ENCODE measurements at places on chromosomes 7 and 10.
A peak's percentile ranks its signal among the peaks of the same experiment; 100 is the strongest.

- no peak for DNase-seq
Measured at GRCh38 chr10:122170802-122171201, 100.3 kb upstream of the BTBD16 start.

DNA sequence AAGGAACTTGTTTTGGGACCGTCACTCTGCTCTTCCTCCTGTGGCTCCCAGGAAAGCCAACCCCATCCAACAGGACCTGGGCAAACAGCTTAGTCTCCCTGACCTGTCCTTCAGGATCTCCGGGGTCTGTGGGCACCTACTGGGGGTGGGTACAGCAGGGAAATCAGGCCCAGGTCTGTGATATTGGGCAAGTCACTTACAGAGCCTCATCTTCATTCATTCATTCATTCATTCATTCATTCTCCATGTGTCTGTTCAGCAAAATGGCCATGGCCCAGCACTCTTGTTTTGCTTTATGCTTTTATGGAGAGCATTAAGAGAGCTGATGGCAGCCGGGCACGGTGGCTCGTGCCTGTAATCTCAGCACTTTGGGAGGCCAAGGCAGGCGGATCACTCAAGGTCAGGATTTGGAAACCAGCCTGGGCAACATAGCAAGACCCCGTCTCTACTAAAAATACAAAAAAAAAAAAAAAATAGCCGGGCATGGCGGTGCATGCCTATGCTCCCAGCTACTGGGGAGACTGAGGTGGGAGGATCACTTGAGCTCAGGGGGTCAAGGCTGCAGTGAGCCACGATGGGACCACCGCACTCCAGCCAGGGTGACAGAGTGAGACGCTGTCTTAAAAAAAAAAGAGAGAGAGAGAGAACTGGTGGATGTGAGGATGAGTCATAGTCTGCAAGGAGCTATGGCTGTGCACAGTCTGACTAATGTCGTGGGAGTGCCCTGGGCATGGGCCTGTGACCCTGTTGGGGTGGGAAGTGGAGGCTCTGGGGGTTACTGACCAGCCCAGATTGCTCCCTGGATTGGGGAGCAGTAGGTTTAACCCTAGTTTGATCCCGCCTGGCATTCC, 54.3 kb downstream of the CLIP2 start:
- no peak for DNase-seq

GRCh38 chr7:53600296-53600695, 564.9 kb downstream of the POM121L12 start:
- DNase-seq = no peak

GRCh38 chr10:49599546-49599945, 10.6 kb upstream of the SLC18A3 start:
- DNase-seq = no peak

- DNase-seq = no peak
Measured at GRCh38 chr7:117349570-117349969, 26.7 kb upstream of the WNT2 start.

- no peak for DNase-seq
Measured at GRCh38 chr10:103541616-103542015, 48.1 kb downstream of the NEURL1 start.

GRCh38 chr7:157527686-157528085, 190.9 kb downstream of the DNAJB6 start:
- no peak for DNase-seq

GRCh38 chr10:33487014-33487776, 152.7 kb upstream of the NRP1 start:
- no peak for DNase-seq

GRCh38 chr7:128387216-128388144, 22.3 kb downstream of the IMPDH1 start:
- peak; percentile 86 for DNase-seq

GRCh38 chr10:109977382-109977806, 30.4 kb upstream of the ADD3 start:
- DNase-seq = no peak

DNA sequence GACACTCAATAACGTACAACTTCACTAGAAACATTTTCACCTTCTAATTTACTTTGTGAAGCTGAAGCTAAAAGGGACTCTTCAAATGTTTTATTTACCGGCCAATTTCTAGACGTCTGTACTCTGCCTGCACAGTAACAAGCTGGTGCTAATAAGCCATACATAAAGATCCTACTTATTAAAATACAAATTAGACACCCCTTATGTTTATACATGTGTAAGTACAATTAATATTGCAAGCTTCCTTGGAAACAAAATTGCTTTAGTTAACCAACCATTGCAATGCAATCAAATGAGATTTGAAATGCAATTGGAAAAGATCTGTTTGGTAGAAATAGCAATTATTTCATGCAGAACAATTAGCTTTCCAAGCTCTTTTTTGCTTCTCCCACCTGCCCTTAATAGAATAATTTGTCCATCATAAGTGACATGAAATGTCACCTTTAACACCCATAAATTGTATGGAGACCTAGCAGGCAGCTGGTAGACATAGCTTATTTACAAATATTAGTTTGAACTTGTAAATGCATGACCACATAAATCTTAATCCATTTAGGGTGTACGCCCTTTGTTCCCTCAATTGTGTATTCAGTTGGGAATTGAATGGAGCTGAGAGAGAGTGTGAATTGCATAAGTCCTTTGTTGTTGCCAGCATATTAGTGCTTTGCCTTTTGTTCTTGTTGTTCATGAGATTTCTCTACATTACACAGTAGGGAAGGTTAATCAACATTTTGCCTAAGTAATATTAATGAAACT, 277.1 kb downstream of the CACNA2D1 start:
- DNase-seq = no peak

- DNase-seq = no peak
Measured at GRCh38 chr10:31350891-31351290, 31.9 kb downstream of the ZEB1 start.

- DNase-seq = no peak
Measured at GRCh38 chr7:42452356-42452755, 215.3 kb upstream of the GLI3 start.

GRCh38 chr10:114548662-114549061, 109.4 kb downstream of the ABLIM1 start:
- no peak for DNase-seq

DNA sequence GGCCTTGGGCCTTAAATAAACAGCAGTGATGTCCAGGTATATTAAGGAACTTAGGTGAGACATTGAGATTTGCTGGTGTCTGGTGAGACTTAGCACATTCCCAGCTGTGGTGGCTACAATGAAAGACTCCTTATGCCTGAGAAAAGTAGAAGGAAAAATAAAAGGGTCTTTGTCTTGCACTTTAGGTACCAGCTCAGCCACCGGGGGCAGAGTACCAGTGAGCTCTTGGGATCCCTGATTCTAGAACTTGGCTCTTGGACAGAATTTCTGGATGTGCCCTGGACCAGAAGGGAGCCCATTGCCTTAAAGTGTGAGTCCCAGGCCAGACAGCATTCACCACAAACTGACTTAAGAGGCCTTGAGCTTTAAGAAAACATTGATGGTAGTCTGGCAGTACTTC, 1038.7 kb downstream of the SORCS3 start:
- no peak for DNase-seq

DNA sequence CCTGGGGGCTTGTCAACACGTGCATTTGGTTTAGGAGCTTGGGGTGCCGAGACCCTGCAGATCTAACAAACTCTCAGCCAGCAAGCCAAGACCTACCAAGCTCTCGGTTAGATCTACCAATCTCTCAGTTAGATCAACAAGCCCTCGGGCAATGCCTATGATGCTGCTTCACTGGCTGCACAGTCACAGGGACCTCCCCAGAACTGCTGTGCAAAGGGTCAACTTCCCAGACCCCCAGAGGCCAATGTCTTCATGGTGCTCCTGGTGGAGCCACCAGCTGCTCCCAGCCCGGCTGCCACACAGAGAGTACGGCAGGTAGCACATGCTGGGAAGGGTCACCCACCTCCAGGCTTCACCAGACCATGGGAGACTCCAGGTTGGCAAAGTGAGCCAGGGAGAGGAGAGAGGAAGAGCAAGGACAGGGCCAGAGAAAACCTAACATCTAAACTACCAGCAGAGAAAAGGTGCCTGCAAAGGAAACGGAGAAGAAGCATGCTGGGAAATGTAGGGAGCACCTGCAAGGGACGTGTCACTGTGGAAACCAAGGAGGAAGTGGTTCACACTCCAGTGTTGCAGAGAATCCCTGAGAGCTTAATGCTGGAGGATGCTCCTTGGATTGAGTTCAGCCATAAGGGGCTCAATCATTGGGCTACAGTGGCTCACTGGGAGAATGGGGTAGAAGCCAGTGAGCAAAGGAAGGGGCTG, 51.5 kb upstream of the GDF10 start:
- DNase-seq = no peak

DNA sequence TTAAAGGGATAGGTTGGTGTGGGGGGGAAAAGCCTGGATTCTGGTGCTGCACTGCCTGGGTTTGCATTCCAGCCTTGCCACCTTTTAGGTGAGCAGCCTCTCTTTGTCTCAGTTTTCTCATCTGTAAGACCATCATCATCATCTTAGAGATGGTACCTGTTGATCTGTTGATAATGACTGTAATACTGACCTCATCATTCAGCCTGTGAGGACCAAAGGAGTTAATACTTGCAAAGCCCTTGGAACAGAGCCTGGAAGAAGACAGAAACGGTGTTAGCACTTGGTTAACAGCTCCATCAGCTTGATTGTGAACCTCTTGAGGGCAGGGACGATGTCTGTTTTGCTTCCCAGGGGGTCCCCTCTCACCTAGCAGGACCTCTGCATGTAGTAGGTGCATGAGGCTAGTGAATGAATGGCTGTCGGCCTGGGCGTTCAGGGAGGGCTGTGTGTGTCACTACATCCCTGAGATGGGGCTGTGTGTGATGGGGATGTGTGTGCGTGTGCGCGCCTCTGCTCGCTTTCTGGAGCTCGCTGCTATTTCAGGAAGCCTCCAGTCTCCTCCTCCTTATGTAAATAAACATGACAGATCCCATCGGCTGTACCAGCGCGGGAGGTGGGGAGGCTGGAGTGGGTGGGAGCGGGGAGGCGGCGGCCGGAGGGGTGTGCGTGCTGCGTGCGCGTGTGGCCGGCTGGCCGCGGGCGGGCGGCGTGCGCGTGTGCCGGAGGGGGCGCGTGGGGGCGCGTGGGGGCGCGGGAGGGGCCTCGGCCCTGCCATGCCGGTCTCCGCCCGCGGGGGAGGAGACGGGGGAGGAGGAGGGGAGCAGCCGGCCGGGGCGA, 61.2 kb downstream of the NEURL1 start:
- peak; percentile 70 for DNase-seq

GRCh38 chr7:120229084-120229483, 43.9 kb upstream of the KCND2 start:
- DNase-seq = no peak
